Activated CD8-positive, alpha-beta T cell treated with anti-CD3 and anti-CD28 coated beads for 36 hours (primary cell): ENCODE measurements at places on chromosomes 5 and 9.

DNA sequence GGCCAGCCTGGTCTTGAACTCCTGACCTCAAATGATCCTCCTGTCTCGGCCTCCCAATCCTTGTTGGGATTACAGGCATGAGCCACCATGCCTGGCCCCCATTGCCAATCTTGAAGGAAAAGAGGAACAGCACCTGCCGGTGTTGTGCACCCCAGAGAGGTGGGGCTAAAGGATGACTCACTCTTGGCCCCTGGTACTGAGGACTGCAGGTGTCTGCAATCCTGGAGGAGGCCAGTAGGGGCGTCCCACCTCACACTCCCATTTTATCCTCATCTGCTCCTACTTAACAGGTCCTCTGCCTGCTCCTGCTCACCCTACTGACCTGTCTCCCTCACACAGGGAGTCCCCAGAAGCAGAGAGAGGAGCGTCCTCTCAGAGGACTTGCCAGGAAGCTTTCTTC is 390.4 kb downstream of the ARHGEF28 start:
- no peak overlapping the region for H3K4me3 ChIP-seq
- no peaks in the 10 kb centered on the region for H3K36me3 ChIP-seq
- peaks cover 7% of the 10 kb centered on the region for H3K27me3 ChIP-seq
- DNase-seq = peak; percentile 20
- H3K4me1 ChIP-seq = no peaks in the 10 kb centered on the region

DNA sequence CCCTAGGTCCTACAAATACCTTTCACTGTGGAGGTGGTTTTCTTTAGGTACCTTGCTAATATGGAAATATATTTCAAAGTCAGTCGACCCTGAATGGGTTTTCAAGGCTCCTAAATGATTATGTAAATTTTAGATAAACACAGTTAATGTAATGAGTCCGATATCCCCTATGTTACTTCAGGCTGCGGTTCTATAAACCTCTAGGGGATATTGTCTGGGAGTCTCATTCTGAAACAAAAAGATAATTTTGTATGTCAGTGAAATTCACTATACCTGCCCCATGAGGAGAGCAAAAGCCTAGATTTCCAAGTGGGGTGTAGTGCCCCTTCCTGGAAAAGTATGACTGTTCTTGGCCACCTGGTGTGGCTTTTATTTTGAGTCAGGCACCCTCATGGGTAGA is 377.3 kb downstream of the ICE1 start:
- DNase-seq = no peak
- H3K36me3 ChIP-seq = no peaks in the 10 kb centered on the region
- no peak overlapping the region for H3K27ac ChIP-seq
- H3K4me1 ChIP-seq = no peaks in the 10 kb centered on the region
- no peak overlapping the region for H3K4me3 ChIP-seq
- H3K27me3 ChIP-seq = no peaks in the 10 kb centered on the region

- DNase-seq = no peak
- no peak overlapping the region for H3K27ac ChIP-seq
- peaks cover 2% of the 10 kb centered on the region for H3K27me3 ChIP-seq
These were observed 10.4 kb downstream of the SPARC start for GRCh38 chr5:151676314-151676712.

DNA sequence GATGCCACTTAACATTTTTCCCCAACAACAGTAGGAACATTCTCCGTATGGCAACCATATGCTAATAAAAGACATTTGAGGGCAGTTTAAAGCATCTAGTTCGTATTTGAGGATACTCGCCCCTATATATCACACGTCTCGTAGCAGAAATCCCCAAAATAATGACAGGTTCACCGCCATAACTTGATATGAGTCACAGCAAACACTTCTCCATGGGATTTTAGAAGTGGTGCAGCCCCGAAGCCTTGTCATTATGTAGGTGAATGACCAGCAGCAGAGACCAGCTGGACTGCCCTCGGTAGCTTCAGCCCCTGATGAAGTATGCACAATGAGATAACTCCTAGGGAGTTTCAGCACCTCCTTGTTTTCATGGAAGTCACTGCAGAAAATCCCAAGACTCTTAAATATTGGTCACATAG is 2.0 kb downstream of the CTNND2 start:
- DNase-seq = no peak
- H3K36me3 ChIP-seq = no peaks in the 10 kb centered on the region
- no peak overlapping the region for H3K4me3 ChIP-seq
- peaks cover 37% of the 10 kb centered on the region for H3K27me3 ChIP-seq
- H3K27ac ChIP-seq = no peak overlapping the region

DNA sequence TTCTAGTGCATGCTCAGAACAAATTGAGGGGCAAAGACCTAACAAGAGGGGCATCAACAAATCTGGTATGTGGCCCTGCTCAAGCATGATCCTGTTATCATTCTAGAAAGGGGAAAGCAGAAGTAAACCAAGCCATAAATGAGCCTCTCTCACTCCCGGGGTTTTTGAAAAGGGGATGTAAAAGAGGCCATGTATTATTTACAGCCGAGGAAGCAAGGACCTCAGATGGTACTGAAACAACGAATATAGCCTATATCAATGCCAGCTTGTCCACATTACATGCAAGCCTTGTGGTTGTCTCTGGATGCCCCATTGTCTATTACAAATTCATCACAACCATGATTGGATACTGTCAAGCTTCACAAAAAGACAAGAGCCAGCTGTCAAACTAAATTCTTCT is 211.3 kb downstream of the DCP2 start:
- no peaks in the 10 kb centered on the region for H3K27me3 ChIP-seq
- no peak overlapping the region for H3K4me3 ChIP-seq
- no peak overlapping the region for H3K27ac ChIP-seq
- DNase-seq = no peak

DNA sequence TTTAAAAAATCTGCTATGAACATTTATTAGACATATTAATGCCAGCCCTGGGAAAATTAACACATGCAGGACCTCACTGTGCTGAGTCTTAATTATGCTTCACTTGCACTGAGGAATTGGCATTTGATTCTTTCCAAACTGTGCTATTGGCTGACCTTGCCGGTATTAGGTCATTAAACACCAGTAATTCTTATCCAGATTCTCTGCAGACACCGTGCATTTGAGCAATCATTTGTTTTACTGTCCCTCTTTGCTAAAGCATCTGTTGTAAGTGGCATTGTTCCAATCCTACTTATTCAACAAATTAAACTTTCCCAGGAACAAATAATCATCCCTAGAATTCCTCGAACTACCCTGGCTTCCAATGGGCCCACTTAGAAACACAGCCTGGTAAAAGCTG is 145.0 kb downstream of the SLC12A2 start:
- no peak for DNase-seq
- no peaks in the 10 kb centered on the region for H3K36me3 ChIP-seq
- H3K27ac ChIP-seq = no peak overlapping the region
- peaks cover 2% of the 10 kb centered on the region for H3K4me1 ChIP-seq
- peaks cover 3% of the 10 kb centered on the region for H3K27me3 ChIP-seq

- H3K4me1 ChIP-seq = no peaks in the 10 kb centered on the region
- no peak for DNase-seq
These were observed 21.0 kb downstream of the DHX29 start for GRCh38 chr5:55286411-55286933.

- no peaks in the 10 kb centered on the region for H3K27me3 ChIP-seq
- H3K4me1 ChIP-seq = peaks cover 29% of the 10 kb centered on the region
- H3K36me3 ChIP-seq = no peaks in the 10 kb centered on the region
- H3K27ac ChIP-seq = no peak overlapping the region
These were observed 81.8 kb downstream of the SUSD1 start for GRCh38 chr9:112093147-112093869.
